ENCODE measurements at places on chromosomes 6 and 20. TPM values are rescaled to one million over a fixed set of nuclear protein-coding genes. Genes with fewer than 3 reads are reported as not detected.

GRCh38 chr20:59148701-59149493 lies 14.7 kb upstream of the ZNF831 start:
- DNase-seq = no peak

DNA sequence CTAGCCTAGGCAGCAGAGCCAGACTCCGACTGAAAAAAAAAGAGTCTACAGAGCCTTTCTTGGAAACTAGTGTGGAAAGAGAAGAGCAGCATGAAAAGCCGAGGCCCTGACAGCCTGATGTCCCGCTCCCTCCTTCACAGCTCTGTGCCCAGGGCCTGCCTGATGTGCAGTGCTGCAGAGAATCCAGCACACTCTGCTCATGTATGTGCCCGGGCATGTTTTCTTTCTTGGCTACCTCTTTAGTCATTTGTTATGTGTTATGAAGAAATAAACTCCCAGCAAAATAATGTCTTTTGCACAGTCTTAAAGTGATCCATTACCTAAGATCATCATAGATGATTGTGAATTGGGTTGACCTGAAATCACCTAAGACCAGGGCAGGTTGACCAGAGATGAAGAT lies 78.1 kb upstream of the EZR start:
- no peak for DNase-seq

- DNase-seq = no peak
Measured at GRCh38 chr6:87561017-87561416, 28.8 kb downstream of the RARS2 start.

Gene GJA10
- not detected for polyA plus RNA-seq

Gene ZNF311
- 0.09 TPM for polyA plus RNA-seq
